Iris pigment epithelial cell (primary cell): ENCODE measurements at places on chromosomes 1 and 21.

- DNase-seq, result no peak
Observed at GRCh38 chr1:3690282-3691065, 38.2 kb downstream of the TP73 start.

DNA sequence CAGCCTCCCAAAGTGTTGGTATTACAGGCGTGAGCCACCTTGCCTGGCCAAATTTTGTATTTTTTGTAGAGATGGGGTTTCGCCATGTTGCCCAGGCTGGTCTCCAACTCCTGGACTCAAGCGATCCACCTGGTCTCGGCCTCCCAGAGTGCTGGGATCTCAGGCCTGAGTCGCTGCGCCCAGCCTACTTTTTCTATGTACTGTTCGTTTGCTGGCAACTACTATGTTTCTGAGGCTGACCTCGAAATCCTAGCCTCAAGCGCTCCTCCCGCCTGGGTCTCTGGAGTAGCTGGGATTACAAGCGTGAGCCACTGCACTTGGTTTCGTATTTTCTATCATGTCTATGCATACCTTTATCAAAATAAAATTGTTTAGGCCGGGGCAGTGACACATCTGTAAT, 675 bp upstream of the TEKT2 start:
- no peak for DNase-seq

DNA sequence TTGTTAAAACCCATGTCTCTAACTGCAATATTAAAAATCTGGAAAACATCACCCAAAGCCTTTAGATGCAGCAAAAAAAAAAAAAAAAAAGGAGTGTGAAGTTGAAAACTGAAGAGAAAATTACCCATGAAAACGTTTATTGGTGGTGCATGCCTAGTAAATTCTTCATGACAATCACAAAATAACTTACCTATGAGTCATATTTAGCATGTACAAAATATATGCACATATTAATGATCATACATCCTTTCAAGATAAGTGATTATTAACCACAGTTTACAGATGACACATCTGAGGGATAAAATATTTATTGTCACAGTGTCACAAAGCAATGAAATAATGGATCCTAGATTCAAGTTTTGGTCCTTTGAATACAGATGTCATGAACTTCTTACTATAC, 505.2 kb upstream of the NR5A2 start:
- peak; percentile 7 for DNase-seq

DNA sequence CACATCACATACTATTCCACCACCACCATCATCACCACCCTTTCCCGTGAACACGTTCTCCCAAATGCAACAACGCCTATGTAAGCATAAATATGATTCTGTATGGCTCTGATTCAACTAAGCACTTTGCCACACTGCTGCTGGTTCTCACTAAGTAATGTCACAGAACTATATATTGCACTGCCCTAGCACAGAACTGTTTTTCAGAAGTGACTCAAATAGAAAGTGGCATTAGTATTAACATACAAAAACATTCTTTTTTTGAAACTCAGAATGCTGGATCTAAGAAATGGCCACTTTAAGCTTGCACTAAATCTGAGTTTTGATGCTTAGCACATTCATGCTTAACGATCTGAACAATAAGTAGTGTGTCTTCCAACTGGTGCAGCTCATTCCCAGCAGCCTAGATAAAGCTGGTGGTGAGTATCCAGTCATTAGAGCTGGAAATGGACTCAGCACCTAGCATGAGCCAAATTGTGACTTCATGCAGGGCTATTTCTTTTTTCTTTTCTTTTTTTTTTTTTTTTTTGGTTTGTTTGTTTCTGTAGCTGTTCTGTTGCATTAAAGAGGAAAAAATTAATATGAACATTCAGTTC, 46.2 kb upstream of the ZC3H11B start:
- DNase-seq, result peak; percentile 35

DNA sequence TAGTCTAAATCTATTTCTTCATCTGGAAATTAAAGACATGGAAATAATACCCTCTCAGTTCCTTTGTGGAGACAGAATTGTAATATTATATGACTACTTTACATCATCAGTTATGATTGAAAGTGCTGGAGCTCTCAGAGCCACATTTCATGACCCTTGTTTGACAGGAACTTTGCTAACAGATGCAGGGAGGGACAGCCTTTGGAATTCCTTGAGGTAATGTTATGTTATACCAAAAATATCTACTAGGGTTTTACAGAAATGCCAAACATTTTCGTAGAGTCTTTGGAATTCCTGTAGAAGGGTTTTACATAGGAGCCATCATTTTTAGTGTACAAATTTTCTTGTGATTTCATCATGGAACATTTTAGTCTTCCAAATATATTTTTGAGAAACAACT, 57.4 kb upstream of the ADAMTS5 start:
- peak; percentile 57 for DNase-seq

GRCh38 chr1:107244709-107245500, 104.1 kb downstream of the NTNG1 start:
- no peak for DNase-seq

DNA sequence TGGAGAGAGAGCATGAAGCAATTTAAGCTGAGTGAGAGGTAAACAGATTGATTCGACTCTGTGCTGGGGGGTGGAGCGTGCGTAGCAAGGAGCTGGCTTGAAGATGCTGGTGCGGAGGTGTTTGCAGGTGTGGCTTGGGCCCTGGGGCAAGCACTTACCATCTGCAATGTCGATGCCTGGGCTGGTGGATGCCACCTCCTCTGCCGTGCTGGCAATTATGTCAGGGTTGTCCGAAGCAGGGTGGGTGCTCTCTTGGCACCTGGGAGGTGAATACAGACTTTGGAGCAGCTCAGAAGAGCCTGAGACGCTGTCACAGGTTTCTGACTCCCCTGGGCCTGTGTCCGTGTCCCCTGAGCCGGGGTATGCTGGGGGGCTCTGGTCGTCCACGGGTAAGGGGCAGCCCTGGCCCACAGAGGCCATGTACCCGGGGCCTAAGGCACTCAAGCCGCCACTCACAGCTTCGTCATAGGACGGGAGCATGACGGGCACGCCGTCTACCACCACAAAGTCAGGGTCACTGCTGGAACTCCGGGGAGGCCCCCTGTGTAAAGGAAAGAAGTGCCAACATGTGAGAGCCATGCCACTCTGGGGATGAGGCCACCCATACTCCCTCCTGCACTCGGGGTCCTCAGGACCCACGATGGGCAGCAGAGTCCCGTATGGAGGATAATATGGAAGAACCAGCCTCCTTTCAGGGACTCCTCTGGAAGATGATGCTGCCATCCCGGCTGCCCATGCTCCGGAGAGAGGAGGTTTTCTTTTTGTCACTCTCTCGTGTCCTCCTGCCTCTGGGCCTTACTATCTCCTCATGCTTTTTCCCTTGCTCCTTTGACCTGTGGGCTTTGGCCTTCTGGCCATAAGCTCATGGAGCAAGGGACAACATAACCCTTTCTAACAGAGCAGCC, 80.3 kb upstream of the TLR5 start:
- no peak for DNase-seq

- DNase-seq, result no peak
Observed at GRCh38 chr1:36100376-36100775, 11.7 kb downstream of the ADPRS start.

GRCh38 chr1:177307771-177308170, 137.0 kb downstream of the BRINP2 start:
- DNase-seq, result peak; percentile 34

GRCh38 chr1:50667272-50667671, 244.0 kb upstream of the DMRTA2 start:
- DNase-seq, result no peak
